NCI-H1092 treated with DMSO at 0.1 percent for 48 hours (cell line): ENCODE measurements at places on chromosomes 3 and 15.

DNA sequence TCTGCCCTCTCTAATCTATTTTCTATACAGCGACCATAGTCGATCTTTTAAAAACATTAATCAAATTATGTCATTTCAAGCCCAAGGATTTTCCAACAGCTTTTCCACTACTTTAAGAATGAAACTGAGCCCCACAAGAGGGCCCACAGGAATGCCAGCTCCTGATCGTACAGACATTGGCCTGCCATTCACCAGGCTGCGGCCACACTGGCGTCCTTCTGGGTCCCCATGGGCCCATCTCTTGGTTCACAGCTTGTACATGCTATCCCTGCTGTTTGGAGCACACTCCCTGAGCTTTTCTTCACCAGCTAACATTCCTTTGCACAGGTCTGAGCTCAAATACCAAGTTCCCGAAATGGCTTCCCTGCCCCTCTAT lies 149.6 kb downstream of the MYLK start:
- DNase-seq = no peak

DNA sequence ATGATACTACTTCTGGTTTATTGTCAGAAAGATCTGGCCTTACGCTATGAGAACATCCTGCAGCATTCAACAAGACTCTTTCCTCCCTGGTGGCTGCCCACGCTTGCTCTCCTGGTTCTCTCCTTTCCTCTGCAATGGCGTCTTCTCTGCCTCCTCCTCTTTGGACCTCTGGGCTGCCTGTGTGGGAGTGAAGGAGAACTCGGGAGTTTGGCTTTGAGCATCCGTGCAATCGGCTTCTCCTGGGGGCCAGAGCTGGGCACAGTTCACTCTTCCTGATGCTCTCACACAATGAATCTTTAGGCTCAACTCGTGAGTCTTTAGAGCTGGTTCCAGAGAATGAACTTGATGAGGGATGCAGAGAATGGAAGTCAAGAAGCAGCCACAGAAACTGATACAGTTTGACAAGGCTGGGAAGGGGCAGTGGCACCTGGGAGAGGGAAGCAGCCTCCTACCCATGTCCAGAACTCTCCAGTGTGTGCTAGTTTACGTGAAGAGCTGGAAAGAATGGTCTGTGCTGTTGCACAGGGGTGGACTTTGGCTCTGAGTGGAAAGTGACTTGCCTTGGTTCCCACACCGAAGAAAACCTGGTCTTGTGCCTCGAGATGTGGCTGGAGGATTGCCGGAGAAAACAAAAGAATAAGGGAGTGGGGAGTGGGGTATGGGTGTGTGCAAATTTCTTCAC lies 37.9 kb downstream of the RPLP1 start:
- no peak for DNase-seq

DNA sequence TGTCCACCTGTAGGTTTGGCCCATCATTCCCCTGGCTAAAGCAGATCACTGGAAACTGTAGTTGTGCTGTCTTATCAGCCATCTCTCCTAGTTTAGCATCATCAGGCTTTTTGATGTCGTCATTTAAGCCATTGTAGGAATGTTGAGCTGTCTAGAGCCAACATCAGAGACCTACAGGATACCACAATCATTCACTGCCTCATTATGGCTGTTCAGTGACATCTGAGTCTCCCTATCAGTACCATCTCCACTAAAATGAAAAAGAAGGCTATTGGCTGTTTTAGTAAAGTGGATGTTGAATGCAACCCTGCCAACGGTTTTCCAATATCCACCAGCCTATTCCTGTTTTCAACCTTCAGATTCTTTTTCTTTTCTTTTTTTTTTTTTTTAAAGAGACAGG lies 29.2 kb downstream of the RLBP1 start:
- no peak for DNase-seq

DNA sequence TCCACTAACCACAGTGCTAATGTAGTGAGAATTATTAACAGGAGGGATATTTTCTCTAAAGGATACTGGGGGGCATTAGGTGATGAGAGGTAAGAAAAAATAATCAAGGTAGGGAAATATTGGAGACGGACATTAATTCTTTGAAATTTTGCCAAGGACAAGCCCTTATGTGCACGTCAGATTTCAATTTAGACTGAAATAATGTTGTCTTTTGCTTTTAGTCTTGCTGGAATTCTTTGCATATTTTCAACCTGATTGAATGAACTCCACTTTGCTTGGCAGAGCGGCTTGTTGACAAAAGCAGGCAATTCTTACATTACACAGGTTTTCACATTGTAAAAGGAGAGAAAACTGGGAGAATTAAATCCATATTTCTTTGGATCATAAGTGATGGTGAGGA lies 25.0 kb upstream of the C3orf52 start:
- no peak for DNase-seq

- DNase-seq = no peak
These were observed 12.5 kb downstream of the MAPK6 start for GRCh38 chr15:52031556-52031955.
